ENCODE measurements at places on chromosomes 4 and X.

DNA sequence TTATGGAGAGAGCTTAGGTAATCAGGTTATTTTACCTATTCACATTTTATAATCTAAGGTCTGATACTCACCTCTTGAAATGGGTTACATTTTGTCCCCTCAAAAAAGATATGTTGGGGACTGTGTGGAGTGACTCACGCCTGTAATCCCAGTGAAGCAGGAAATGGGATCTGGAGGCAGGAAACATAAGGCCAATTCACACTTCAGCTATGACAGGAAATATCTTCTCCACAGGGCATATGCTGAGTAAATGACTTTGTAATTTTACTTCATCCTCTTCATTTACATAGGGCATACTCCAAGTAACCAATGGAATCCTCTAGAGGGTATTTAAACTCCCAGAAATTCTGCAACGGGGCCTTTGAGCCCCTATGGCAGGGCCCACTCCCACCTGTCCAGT lies 54.8 kb upstream of the ZMAT1 start:
- no peak for DNase-seq

DNA sequence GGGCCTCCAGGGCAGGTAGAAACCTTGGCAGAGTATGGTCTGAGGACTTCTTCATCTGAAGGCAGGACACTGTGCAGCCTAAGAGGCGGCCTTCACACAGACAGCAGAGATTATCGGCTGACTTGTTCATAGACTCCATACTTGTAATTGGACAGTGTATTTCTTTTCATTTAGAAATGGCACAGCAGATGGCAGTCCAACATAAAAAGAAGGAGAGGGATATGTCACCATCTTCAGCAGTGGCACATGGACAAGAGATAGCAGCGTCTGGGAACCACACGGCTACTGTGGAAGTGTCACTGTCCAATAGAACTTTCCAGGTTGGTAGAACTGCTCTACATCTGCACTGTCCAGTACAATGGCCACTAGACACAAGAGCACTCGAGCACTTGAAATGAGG lies 21.7 kb upstream of the GEMIN8 start:
- DNase-seq, result no peak

GRCh38 chrX:14003876-14004425 lies 25.7 kb downstream of the GEMIN8 start:
- DNase-seq, result no peak

GRCh38 chr4:169340834-169341233 lies 70.1 kb upstream of the SH3RF1 start:
- DNase-seq, result no peak

- DNase-seq, result no peak
These were observed 114.1 kb upstream of the HHIP start for GRCh38 chr4:144531841-144532240.

GRCh38 chr4:2105559-2105958 lies 46.4 kb downstream of the NAT8L start:
- no peak for DNase-seq

- DNase-seq, result no peak
These were observed 3.5 kb upstream of the NKX1-1 start for GRCh38 chr4:1409491-1410425.

DNA sequence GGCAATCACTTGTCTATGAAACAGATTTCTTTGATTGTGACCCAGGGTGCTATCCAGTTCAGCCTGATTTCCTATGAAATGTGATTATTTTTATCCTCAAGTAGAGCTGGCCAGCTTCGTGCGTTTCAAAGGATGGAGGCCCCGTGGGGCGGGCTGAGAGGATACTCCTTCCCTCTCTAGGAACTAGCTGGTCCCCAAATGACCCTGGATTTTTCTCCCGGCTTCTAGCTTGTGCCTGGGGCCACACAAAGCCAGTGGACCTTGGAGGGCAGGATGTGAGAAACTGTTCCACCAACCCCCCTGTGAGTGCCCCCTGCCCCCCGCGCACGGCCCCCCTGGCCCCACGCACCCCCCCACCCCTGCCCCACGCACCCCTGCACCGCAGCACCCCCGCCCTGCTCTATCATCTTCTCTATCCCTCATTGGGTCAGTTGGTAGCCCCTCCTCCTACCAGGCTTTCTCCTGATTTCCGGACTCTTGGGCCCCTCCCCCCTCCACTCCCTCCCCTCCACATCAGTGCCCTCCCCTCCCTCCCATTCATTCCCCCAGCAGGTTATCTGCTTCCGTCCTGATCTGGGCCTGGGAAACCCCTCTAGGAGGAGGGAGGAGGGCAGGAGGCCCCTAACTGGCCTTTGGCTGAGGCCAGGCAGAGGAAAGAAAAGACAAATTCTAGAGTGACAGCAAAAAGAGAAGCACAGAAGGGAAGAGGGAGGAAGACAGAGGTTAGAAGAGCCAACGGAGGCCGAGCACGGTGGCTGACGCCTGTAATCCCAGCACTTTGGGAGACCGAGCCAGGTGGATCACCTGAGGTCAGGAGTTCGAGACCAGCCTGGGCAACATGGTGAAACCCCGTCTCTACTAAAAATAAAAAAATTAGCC lies 3.3 kb downstream of the XPNPEP2 start:
- peak; percentile 43 for DNase-seq

DNA sequence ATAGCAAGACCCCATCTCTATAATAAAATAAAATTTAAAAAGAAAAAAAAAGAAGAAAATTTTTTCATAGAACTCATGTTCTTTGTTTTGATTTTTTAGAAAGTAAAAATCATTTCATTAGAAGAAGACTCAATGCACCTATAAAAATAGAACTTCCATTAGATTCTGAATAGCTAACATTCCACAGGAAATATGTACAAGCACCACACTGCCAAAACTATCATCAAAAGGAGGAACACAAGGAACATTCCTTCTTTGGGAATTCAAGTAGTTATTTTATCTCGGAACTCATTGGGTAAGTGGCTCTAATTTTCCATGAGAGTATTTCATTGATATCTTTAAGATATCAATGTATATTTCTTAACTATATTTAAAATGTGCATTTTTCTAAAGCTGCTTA lies 157.6 kb downstream of the CAMK2D start:
- DNase-seq, result no peak

DNA sequence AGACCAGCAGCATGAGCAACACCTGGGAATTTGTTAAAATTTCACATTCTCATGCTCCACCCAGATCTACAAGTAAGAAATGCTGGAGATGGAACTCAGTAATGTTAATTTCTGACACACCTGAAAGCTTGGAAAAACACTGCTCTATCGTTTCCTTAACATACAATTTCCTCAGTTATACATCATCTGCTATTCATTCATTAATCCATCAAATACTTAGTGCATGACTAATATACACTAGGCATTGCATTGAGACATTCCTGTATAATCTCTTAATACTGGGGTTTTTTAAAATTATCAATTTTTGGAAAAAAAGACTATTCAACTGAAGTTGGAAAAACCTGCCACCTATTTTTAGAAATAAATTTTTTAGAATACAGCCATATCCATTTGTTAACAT lies 106.1 kb downstream of the CHM start:
- DNase-seq, result no peak

DNA sequence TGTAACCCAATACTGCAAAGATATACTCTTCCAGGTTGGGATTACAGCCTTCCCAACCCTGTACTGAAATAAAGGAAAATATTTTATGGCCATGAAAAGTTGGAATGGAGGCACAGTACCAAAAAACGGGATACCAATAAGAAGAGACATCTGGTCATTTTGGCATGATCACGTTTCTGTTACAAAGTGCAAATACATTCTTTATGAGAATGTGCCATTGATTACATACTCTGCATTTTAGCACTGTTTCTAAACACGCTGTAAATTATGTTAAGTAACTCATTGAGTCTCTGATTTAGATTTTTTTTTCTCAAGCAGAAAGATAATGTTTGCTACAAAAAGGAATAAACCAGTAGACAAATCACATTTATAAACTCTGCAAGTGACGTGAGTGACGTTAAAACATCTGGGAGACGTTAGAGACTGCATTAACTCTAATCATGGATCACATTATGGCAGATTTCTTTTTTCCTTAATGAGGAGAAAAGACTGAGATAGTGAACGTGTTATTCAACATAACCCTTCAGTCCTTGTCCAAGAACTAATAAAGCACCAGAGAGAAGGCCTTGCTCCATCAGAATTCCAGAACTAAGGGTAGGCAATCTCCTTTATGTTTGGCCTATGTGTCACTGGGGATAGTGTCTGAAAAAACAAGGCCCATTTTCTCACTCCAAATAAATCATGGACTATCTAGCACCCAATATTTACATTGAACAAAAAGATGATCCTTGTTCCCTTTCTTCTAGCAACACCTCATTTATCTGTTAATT lies 31.0 kb downstream of the UNC5C start:
- no peak for DNase-seq

DNA sequence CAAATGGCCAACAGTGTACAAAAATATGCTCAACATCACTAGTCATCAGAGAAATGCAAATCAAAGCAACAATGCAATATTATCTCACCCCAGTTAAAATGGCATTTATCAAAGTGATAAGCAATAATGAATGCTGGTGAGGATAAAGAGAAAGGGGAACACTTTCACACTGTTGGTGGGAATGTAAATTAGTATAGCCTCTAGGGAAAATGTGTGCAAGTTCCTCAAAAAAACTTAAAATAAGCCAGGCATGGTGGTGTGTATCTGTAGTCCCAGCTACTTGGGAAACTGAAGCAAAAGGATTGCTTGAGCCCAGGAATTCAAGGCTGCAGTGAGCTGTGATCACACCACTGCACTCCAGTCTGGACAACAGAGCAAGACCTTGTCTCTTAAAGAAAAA lies 572.1 kb downstream of the NLGN4X start:
- DNase-seq, result no peak

GRCh38 chr4:189313861-189314513 lies 626.7 kb upstream of the FRG1 start:
- no peak for DNase-seq

- DNase-seq, result no peak
These were observed 235.8 kb downstream of the RBMX2 start for GRCh38 chrX:130637591-130637990.

DNA sequence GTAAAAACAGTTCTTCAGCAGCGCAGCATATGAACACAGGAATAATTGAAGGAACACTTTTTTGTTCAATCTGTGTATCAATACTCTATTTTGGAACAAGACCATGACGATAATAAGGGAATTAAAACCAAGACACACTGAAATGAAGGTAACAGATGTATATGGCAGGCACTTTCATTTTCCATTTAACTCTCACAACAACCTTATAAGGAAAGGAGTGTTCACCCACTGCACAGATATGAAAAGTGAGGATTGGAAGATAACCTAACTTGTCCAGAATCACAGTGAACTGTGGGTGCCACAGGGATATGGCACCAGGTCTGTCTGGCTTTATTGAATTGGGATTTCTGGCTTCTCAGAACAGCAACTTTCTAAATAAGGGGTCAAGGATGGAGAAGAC lies 153.3 kb downstream of the MID1IP1 start:
- no peak for DNase-seq

DNA sequence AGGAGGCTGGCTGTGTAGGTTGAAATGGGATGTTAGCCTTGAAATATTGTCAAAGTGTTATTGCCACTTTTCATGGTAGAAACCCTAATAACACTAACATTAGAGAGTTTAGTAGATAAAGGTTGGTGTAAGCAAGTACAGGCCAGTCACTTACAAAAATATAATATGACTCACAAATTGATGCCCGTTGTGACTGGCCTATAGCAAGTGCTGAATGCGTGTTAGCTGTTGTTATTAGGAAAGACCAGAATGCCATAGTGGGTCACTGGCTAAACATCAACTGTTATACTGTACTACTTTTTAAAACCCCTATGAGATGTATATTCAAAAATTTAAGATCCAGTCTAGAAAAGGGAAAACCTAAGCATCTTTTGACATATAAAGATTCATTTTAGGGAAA lies 20.4 kb upstream of the GDPD2 start:
- no peak for DNase-seq

GRCh38 chr4:40389986-40390385 lies 54.9 kb downstream of the CHRNA9 start:
- no peak for DNase-seq

GRCh38 chrX:148670277-148670676 lies 169.9 kb downstream of the AFF2 start:
- DNase-seq, result no peak

- peak; percentile 38 for DNase-seq
These were observed 836 bp downstream of the PRRG1 start for GRCh38 chrX:37350034-37350365.

GRCh38 chr4:85995361-85995760 lies 364.5 kb downstream of the MAPK10 start:
- no peak for DNase-seq

- DNase-seq, result peak; percentile 27
These were observed 31.1 kb upstream of the PDLIM3 start for GRCh38 chr4:185566425-185566824.

DNA sequence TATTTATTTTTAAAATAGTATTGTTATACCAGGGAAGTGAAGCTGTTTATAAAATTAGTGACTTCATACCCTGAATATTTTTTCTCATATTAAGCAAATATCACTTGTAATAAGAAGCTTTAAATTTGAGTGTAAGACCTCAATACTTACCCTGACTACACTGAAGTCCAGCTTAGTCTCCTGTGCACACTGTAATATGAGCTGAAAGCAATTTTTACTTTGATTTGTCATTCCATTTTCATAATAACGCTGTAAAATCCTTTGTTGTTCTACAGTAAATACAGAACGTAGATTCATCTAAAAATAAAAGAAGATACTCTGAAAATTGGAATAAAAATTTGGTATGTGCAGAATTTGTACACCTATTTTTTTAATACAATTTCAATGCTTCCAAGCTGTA lies 27.2 kb downstream of the HDX start:
- no peak for DNase-seq

DNA sequence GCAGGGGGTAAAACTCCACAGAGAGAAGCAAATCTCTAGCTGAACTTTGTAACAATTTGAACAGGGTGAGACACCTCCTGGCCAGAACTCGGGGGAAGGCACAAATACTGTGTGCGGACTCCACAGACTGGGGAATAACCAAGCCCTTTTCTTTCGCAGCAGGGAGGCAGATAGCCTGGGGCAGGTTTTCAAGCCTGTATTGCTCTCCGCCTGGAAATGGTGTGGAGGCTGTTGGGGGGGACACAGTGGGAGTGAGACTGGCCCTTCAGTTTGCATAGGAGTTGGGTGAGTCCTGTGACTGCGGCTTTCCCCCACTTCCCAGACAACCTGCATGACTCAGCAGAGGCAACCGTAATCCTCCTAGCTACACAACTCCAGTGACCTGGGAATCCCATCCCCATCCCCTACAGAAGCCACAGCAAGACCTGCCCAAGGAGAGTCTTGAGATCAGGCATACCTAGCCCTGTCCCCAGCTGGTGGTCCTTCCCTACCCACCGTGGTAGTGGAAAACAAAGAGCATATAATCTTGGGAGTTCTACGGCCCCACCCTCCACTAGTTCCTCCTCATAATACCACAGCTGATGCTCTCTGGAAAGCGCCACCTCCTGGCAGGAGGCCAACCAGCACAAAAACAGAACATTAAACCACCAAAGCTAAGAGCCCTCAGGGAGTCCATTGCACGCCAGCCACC lies 12.9 kb upstream of the SMPX start:
- no peak for DNase-seq

GRCh38 chr4:2946812-2947600 lies 16.2 kb downstream of the NOP14 start:
- peak; percentile 57 for DNase-seq

DNA sequence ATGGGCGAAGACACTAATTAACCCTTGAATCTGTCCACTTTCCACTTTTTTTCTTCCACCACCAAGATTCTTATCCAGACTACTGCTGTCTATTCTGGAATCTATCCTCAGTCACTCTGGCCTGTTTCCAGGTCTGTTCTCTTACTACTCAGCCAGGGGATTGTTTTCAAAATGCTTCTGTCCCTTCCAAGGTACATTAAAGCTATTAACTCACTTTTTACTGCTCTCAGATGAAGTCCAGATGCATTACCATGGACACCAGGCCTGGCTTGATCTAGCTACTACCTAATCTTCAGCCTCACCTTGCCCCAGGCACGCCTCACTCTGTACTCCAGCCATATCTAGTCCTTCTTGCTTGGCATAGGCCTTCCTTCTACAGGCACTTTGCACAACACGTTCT lies 66.4 kb downstream of the GALNT7 start:
- no peak for DNase-seq

Data from large intestine (tissue), 12 donors.